ENCODE measurements at places on chromosomes 13 and 19.

GRCh38 chr19:7926727-7927604 lies 1.0 kb upstream of the CTXN1 start:
- no peak for DNase-seq

DNA sequence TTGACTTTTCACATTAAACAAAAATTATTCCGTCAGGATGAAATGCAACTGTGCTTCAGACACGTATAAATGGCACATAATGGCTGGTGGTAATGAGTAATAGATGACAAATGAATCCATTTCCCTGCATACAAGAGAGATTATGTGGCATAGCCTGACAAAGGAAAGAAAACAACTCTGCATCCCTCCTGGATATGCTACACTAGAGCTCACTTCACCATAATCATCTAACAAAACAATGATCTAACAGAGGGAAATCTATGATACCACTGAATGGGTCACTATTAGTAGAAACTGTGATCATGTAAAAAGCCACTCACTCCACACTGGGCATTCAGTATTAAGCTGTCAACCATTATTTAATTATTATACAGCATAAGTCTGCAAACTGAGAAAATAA lies 1498.4 kb downstream of the EFNB2 start:
- no peak for DNase-seq

DNA sequence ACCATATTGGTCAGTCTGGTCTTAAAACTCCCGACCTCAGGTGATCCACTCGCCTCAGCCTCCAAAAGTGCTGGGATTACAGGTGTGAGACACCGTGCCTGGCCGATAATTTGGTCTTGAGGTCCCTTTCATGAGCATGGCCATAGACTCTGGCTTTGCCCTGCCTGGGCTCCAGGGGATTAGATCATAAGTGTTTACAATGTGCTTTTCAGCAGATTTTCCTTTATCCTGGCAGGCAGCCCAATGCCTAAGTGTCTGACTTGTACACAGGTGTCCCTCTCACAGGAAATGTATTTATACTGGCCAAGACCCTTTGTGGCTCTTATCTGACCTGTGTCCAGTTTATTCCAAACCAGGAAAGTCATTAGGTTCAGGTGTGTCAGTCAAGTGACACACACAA lies 15.9 kb downstream of the BCAM start:
- no peak for DNase-seq

- no peak for DNase-seq
These were observed 6.8 kb upstream of the ZNF229 start for GRCh38 chr19:44455100-44455499.

DNA sequence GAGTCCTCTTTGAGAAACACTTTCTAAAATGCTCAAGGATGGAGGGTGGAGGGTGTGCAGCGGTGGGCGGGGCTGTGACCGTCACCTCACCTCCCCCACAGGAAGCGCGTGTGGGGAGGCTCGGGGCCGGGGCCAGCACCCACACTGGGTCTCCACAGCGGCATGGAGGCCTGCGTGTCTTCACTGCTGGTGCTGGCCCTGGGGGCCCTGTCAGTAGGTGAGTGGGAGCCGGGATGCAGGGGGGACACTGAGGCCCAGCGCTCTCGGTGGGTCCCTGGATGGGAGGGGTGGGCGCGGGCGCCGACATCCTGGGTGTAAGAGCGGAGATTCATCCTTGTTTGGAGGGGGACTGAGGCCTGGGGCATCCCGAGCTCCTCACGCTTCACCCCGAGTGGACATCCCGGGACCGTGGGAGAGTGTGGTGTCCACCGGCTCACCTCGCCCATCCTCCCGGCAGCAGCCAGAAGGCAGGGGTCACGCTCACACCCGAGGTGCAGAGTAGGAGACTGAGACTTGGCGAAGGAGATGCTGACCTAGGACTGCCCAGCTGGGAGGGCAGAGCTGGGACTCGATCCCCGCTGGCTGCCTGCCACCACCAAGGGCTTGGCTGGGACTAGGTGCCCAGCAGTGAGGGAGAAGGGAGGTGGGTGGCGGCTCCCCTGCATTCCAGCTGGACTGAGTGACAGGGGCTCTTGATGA lies at the start of gene GZMM:
Gene GZMM, plus strand, starts transcription at position 144 of the 699 bp plus-strand sequence. Its CDS starts 19 bp downstream, at position 163.
- no peak for DNase-seq

DNA sequence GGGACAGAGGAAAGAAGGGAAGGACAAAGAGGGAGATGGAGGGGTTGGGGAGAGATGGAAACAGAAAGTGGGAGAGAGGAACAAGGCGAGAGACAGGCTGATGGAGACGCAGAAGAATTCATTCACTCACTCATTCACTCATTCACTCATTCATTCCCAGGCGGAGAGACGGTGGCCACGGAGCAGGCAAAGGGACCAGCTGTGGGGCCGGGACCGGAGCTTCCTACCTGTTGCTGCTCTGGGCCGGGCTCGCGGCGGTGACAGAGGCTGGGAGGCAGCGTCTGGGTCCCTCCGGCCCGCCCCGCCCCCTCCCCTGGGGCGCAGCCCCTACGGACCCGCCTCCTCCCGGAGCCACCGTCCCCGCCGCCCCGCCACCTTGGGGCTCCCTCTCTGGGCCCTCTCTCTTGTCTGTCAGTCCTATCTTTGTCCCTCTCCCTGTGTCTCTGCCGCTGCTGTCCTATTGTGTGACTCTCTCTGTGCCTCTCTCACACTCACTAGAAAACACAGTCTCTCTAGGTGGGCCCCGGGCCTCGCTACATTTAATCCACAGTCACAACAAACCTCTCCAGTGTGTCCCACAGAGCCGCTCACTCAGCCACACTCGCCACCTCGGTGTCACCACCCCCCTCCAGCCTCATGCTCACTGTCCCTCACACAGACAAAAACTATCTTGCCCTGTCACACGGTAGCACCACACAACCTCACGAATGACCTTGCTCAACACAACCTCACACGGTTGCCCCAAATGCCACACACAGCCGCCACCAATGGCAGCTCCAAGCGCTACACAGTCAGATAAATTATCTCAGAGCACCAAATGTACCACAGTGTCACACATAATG lies at the start of gene GNG8:
Gene GNG8, minus strand, starts transcription at position 283 of the 842 bp plus-strand sequence. CDS start 1,520 bp downstream, outside the sequence.
- DNase-seq: no peak

DNA sequence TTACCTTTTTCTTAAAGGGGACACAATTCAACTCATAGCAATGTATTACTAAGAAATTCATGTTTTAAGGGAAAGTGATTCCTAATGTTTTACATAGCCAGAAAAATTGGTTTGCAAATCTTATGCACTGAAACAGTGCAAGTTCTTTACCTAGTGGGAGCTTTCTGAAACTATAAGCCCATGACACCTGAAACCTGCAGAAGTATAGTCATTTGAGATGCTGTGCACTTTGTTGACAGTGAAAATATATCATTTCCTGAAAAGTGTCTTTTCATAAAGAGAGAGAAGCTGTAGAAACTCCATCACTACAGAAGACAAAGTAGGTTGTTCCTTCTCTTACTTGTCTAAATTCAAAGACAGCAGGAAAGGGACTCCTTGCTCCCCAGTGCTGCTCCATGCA lies 517.1 kb downstream of the LMO7 start:
- no peak for DNase-seq
